ENCODE measurements at places on chromosomes 1 and 21. TPM values are rescaled to one million over a fixed set of nuclear protein-coding genes. Genes with fewer than 3 reads are reported as not detected.
A peak's percentile ranks its signal among the peaks of the same experiment; 100 is the strongest.

GRCh38 chr1:7781923-7782495 is 2.1 kb upstream of the PER3 start:
- no peak for DNase-seq

- DNase-seq: peak; percentile 59
Measured at GRCh38 chr1:41673378-41673777, 188.9 kb upstream of the EDN2 start.

GRCh38 chr1:233328142-233328921 is 808 bp downstream of the MAP3K21 start:
- no peak for DNase-seq

DNA sequence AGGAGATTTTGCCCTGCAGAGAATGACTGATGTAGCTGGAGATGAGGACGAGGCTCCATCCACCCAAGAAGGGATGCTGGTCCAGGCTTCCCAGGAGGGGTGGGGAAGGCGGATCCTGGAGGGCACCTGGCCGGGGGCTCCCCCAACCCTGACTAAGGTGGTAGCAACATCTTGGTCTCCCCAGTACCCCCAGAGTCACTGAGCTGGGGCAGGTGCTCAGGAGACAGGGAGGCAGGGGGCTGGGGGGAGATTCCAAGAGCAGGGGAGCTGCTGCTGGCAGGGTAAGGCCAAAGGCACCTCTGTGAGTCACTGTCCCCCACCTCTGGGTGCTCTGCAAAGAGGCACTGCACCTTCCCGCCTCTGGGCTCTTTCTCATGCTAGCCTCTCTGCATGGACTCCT is 24.0 kb downstream of the CDCA8 start:
- no peak for DNase-seq

- DNase-seq: no peak
Measured at GRCh38 chr1:11098931-11099309, 749 bp downstream of the EXOSC10 start.

DNA sequence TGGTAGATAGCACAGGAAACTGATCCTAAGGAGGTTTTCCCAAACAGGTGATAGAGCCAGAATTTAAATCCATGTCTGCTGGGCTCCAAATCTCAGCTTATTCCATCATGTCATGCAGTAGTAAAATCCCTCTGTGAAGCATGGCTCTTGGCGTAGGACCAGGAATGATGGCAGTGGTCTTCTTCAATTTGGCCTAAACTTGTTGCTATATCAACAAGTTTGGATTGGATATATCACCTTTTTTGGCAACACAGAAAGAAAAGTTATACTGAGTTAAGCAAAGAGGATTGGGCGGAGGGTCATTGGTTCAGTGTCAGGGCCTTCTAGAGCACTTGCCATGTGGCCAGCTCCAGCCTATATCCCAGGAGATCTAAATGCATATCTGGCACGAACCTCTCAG is 52.2 kb downstream of the FGGY start:
- DNase-seq: no peak

DNA sequence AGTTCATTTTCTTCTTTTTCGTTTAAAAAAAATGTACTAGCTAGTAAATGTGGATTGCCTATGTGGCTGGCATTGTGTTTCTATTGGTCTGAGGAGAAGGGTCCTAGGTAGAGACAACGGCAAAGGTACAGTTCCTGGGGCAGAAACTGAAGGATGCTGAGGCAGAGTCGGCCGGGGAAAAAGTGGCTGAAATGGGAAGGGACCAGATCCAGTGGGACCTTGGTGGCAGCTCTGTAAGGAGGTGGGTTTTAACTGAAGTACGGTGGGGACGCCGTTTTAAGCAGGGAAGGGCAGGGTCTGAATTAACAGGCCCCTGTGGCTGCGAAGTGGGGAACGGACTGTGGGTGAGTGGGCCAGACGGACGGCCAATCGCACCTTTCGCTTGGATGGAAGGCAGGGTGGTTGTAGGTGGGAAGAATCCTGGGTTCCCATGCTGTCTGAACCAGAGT is 420 bp upstream of the VPS13D start:
- DNase-seq: no peak

DNA sequence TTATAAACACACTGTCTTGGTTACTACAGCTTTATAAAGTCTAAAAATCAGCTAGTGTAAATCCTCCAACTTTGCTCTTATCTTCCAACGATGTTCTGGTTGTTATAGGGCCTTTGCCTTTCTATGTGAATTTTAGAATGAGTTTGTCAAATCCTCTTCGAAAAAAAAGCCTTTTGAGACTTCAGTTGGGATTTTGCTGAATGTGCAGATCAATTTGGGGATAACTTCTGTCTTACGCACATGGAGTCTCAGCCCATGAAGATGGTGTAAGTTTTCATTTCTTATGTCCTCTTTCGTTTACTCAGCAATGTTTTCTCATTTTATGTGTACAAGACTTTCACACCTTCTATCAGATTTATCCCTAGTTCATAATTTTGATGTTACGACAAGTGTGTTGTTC is 64.8 kb upstream of the ADARB1 start:
- DNase-seq: no peak

- no peak for DNase-seq
Measured at GRCh38 chr1:177969825-177970371, at the start of gene SEC16B. Gene SEC16B (minus strand): TSS chr1:177970058. CDS start chr1:177967981, 2,077 bp downstream.

DNA sequence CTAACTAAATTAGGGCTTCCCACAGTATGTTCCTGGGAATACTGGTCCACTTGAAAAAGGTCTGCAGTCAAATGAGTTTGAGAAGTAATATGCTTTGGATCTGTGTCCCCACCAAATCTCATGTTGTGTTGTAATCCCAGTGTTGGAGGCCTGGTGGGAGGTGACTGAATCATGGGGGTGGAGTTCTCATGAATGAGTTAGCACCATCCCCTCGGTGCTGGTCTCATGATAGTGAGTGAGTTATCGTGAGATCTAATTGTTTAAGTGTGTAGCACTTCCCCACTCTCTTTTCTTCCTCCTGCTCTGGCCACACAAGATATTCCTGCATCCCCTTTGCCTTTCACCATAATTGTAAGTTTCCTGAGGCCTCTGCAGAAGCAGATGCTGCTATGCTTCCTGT is 16.9 kb upstream of the DMRTB1 start:
- no peak for DNase-seq

DNA sequence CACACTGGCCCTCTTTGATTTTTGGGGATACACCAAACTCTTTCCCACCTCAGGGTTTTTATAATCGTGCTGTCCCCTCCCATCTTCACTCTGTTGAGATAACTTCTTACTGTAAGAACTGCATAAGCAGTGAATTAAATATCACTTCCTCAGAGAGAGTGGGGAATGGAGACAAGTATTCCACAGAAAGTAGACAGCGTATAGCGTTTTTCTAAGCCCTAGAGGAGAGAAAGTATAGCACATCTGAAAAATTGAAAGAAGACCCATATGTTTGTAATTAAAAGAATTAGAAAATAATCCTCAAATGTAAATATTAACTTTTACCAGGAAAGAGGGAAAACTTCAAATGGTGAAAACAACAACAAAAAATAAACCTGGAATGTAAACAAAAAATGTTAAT is 67.3 kb downstream of the GPR161 start:
- no peak for DNase-seq

- no peak for DNase-seq
Measured at GRCh38 chr1:70819231-70819630, 228.4 kb downstream of the PTGER3 start.

DNA sequence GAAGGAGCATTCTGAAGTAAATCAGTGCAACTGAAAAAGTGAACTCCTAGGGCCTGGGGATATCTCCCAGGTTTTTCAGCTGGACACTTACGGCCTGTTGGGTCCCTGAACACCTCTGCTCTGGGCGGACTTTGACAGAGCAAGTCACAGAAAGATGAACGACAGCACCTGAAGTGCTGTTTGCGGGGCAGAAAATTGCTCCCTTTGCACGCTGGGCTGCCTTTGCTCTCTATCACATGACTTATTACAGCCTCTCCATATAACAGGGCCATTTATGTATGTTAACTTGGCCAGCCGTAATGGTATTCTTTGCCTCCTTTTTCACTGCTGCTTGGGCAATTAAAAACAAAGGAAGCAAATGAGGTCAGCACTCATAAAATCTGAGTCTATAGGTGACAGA is 332.9 kb downstream of the BARHL2 start:
- DNase-seq: no peak

DNA sequence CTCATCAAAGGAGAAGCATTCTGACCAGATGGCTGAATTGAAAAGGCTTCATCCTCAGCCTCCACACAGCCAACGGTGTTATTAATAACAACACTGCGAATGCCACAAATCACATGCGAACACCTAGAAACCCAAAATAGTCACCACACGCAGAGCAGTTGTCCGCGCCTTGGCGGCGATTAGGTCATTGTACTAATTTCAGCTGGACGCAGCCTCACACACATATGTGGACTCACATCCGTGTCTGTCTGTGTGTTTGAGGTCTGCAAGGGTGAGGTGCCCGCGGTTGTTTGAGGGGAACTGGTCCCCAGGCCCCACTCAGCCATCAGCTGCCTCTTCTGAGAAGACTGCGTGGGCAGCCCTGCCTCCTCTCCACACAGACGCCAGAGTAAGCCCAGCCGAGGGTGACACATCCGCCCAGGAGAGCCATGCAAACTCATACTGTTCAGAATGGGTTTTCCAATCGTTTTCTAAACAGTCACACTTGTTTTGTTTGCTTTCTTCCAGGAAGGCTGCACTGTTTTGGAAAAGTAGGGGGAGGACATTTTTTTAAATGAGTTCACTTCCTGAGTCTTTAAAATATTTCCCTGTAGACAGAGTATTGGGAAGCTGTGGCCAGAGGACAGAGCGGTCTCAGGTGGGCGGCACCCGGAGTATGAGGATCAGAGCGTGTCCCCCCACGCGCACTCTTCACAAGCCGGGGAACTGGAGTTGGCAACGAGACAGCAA is 53.4 kb downstream of the TOMM20 start:
- DNase-seq: no peak

DNA sequence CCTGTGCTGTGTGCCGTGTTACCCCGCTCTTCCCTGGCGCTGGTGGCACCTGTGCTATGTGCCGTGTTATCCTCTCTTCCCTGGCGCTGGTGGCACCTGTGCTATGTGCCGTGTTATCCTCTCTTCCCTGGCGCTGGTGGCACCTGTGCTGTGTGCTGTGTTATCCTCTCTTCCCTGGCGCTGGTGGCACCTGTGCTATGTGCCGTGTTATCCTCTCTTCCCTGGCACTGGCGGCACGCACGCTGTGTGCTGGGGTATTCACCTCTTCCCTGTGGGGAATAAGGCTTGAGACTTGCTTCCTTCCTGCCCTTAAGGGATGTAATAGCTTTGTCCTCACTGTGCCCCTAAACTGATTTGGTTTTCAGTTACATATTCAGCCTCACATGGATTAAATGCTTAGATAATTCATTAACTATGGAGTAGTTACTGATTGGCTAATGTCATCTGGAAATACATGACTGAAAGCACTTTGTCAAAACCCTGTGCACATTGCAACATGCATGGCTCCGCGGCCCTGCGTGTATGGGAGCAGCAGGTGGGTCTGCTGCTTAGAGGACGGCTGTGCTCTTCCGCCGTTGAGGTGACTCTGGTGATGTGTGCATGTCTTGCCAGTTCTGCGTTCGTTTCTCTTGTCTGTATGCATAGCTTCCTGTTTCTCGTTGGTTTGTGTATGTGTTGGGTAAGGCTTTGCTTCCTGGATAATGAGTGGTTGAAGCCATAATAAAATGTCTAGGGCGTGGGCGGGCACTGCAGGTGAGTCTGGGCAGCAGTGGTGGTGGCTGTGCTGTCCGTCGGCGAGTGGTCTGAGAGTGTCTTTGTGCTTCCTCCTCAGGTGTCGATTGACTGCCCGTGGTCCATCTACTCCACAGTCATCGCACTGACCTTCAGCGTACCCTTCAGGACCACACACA is 17.9 kb upstream of the PWP2 start:
- peak; percentile 16 for DNase-seq

- no peak for DNase-seq
Measured at GRCh38 chr1:62417351-62417999, 19.4 kb upstream of the USP1 start.

- DNase-seq: no peak
Measured at GRCh38 chr1:31800674-31800967, 15.2 kb downstream of the SPOCD1 start.

- no peak for DNase-seq
Measured at GRCh38 chr1:74785944-74786343, 53.0 kb downstream of the TYW3 start.

DNA sequence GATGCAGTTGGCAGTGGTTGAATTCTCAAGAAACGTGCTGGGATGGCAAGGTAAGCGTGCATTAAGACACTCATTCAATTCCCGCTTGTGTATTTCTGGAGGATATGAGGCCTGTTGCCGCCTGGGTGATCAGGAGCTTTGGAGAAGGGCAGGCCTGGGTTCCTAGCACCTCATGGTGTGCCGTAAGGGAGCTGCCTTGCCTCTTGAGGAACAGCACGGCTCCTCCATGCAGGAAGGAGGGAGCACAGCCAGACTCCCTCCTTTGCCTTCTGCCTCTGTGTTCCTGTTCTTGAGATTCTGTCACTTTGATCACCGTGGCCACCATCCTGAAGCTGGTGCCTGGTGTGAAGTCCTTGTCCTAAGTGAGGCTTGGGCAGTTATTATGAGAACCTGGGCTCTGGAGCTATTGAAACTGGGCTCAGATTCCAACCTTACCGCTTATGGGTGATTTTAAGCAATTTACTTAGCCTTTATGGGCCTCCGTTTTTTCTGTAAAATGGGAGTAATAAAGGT is 18.3 kb downstream of the SLFNL1 start:
- DNase-seq: no peak

- DNase-seq: no peak
Measured at GRCh38 chr1:30668546-30669327, 54.6 kb downstream of the MATN1 start.

- DNase-seq: no peak
Measured at GRCh38 chr1:35434703-35435102, 122.5 kb downstream of the KIAA0319L start.

DNA sequence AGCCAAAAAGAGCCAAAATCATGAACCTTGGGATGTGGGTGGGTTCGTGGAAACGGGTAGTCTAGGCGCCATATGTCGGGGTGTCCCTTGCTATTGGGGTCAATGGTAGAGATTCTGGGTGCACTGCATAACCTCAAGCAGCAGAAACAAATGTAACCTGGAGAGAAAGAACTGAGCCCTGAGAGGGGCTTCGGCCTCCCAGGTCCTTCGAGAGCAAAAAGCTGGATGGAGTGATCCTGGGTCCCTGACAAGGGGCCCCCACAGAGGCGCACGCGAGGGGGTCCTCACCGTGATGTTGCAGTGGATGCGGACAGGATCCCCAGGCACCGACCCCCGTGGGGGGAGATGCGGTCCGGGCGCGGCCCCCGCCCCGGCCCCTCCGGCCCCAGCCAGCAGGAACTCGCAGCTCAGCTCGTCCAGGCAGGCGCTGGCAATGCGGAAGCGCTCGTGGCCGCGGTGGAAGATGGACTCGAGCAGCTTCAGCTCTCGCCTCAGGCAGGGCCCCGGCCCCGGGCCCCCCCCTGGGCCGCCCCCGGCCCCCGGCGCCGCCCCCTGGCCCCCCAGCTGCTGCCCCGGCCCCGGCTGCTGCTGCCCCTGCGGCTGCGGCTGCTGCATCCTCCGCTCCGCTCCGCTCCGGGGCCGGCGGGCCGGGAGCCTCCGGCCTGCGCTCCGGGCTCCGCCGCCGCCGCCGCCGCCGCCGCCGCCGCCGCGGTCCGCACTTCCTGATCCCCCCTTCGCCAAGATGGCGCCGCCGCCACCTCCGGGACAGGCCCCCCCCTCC is at the start of gene UBE2Q1:
Gene UBE2Q1 (minus strand): TSS at position 724 of the 781 bp plus-strand sequence. CDS start 109 bp downstream, at position 615.
- DNase-seq: peak; percentile 22

- DNase-seq: no peak
Measured at GRCh38 chr21:45318146-45318555, 30.5 kb upstream of the POFUT2 start.

The ERICH3 gene
- total RNA-seq: not detected

The TNFRSF18 gene
- total RNA-seq: 231 TPM

The COL8A2 gene
- not detected for total RNA-seq

The FCRL3 gene
- not detected for total RNA-seq

The VCAM1 gene
- total RNA-seq: 0.05 TPM

The AQP10 gene
- not detected for total RNA-seq

The HLX gene
- 8.2 TPM for total RNA-seq

The PCSK9 gene
- 0.05 TPM for total RNA-seq

The SLC16A4 gene
- total RNA-seq: 0.73 TPM

The KDF1 gene
- total RNA-seq: not detected
